Type B pancreatic cell (in vitro differentiated cells): ENCODE measurements at places on chromosomes 2 and 18.

- DNase-seq, result no peak
These were observed 3.5 kb upstream of the LBX2 start for GRCh38 chr2:74502720-74503505.

GRCh38 chr2:112166806-112167499 lies 28.8 kb downstream of the FBLN7 start:
- no peak for DNase-seq

- DNase-seq, result no peak
These were observed 365.4 kb upstream of the RGPD4 start for GRCh38 chr2:107461301-107461700.

- peak; percentile 48 for DNase-seq
These were observed 73.1 kb downstream of the RTP5 start for GRCh38 chr2:241942416-241943208.

GRCh38 chr2:235630718-235631296 lies 137.0 kb downstream of the AGAP1 start:
- DNase-seq, result no peak

DNA sequence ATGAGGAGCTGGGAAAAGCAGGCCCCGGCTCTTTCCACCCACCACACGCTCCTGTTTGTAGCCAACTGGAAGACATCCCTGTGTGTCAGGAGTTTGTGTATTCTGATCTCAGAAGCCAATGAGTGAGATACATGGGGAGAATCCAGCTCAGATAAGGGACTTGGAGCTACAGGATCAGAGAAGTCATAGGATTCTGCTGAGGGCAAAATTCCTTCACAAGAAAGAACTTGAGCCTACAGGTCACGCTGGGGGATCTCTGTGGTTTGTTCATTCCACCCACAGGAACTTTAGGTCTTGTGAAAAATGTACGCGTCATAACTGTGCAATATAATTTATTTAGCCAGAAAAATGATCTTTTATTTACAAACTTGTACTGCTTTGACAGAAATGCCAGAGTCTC lies 80.1 kb upstream of the SMIM21 start:
- DNase-seq, result no peak

DNA sequence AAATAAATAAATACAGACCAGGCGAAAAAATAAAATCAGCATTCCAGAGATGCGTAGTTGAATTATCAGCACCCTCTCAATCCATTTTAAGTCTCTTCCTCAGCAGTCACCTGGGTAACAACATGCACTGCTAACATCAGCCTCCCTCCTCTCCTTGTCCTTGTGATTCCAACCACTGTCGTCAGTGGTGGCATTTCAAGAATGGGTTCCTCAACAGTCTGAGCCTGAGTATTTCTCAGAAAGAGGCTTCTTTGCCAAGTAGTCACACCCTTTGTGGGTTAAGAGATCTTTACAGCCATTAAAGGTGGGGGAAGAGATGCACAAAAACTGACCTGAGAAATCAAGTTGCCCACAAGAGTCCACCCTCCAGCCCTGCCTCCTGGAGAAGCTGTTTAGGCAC lies 39.0 kb downstream of the NOL10 start:
- DNase-seq, result no peak

DNA sequence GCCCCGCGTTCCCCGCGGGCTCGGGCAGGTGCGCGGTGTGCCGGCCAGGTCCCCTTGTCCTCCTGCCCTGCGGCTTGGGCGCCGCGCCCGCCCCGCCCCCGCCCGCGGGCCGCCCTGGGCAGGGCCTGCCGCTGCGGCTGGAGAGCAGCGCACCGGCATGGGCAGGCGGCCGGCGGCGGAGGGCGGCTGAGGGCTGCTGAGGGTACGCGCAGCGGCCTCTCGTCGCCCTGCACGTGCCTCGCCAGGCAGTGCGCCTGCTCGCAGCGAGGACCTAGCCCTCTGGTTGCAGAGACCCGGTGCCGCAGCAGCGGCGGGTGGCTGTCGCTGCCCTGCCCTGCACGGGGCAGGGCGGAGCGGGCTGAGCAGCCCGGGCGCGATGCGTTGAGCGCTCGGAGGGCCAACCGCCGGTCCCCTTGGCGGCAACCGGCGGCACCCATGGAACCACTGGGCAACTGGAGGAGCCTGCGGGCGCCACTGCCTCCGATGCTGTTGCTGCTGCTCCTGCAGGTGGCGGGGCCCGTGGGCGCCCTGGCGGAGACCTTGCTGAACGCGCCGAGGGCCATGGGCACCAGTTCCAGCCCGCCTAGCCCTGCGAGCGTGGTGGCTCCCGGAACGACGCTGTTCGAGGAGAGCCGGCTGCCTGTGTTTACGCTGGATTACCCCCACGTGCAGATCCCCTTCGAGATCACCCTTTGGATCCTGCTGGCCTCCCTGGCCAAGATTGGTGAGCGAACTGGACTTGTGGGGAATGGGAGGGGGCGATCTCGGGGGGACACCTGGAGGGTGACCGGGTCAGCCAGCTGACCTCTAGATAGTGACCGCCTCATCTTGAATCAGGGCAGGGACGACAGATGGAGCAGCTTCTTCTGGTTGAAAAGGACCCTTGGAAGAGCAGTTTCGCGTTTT lies at the start of gene SLC9A2:
Gene SLC9A2, plus strand, starts transcription at position 140 of the 906 bp plus-strand sequence. Its CDS starts 296 bp downstream, at position 436.
- DNase-seq, result peak; percentile 68

- DNase-seq, result no peak
These were observed 282.1 kb upstream of the HS6ST1 start for GRCh38 chr2:128600581-128601297.

DNA sequence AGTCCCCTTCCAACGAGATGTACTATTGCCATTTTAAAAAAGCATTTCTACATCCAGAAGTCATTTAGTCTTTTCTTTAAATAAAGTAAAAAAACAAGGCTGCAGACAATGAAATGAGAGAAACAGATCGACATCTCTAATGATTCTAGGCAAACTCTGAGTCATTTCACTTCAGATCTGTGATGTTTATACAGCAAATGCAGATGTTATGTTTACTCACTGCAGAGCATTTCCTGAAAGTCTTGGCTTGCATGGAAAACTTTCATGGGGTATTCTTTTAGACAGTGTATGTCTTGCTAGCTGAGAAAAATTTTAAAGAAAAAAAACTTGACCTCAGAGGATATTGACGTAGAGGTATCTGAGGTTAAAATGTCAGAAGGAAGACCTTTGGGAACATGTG lies 797.4 kb downstream of the CNTNAP5 start:
- no peak for DNase-seq

- DNase-seq, result no peak
These were observed 7.6 kb upstream of the TMEM185B start for GRCh38 chr2:120230515-120231471.

DNA sequence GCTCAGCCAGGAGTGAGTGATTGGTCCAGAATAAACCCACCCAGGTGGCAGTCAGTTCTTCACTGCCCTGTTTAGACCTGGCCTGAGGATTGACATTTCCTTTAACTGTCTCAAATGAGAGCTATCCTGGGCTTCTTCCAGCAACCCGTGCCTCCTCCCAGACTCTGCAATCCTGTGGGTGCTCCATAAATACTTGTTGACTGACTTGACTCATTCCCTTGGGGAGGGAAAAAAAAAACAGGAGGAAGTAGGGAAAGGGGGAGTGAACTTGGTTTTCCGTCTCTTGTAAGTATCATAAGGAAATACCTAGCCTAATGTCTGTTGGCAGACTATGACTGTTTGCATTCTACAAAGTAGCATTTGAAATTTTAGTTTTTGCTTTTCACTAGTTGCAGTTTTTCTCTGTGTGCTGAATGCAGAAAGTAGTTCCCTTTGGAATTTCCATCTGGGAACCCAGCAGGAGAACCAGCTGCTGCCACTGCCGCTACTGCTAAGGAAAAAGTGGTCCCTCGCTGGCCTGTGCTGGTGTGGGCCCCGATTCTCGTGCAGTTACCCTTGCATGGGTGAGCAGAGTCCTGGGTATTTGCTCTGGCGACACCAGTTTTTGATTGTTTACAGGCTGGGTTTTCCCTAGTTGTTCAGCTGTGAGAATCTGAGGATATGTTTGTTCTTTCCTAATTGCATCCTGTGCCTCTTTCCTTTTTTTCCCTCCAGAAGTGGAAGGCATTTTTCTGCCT lies 78.8 kb downstream of the TGOLN2 start:
- no peak for DNase-seq

DNA sequence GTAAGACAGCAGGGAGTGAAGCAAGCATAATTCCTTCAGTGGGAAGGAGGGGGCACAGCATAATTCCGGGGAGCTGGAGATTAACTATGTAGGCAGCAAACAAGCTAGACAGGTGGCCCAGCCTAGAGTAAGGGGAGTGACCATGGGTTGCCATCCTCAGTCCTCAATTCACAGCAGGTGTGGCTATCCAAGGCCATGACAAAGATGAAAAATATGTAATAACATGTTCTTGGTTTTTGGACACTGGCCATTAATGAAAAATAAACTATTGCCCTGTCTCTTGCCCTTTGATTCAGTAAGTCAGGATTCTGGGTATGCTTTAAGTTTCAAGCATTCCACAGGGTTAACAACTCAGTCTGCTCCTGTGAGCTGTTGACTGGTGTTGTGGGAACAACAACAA lies 65.0 kb downstream of the CYP1B1 start:
- DNase-seq, result no peak

DNA sequence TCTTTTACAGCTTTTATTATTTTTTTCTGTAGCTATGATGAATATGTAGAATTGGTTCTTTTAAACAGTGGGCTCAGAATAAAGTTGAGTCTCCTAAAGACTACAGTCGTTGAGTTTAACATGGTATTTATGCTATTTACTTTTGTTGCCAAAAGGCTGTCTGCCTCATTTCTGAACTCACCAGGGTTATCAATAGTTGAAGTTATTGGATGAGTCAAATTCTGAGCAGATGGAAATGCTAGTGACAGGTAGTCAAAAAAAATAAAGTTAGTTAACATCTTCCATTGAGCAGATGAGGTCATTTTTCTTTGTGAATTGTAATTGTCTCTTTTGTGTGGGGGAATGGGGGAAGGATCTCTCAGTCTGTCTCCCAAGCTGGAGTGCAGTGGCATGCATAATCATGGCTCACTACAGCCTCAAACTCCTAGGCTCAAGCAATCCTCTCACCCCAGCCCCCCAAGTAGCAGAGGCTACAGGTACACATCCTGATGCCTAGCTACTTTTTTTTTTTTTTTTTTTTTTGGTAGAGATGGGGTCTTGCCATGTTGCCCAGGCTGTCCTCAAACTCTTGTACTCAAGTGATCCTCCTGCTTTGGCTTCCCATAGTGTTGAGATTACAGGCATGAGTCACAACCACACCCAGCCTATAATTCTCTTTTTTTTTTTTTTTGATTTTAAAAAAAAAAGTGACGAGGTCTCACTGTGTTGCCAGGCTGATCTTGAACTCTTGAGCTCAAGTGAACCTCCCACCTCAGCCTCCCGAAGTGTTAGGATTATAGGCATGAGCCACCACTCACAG lies 8.9 kb downstream of the PAPOLG start:
- DNase-seq, result no peak

DNA sequence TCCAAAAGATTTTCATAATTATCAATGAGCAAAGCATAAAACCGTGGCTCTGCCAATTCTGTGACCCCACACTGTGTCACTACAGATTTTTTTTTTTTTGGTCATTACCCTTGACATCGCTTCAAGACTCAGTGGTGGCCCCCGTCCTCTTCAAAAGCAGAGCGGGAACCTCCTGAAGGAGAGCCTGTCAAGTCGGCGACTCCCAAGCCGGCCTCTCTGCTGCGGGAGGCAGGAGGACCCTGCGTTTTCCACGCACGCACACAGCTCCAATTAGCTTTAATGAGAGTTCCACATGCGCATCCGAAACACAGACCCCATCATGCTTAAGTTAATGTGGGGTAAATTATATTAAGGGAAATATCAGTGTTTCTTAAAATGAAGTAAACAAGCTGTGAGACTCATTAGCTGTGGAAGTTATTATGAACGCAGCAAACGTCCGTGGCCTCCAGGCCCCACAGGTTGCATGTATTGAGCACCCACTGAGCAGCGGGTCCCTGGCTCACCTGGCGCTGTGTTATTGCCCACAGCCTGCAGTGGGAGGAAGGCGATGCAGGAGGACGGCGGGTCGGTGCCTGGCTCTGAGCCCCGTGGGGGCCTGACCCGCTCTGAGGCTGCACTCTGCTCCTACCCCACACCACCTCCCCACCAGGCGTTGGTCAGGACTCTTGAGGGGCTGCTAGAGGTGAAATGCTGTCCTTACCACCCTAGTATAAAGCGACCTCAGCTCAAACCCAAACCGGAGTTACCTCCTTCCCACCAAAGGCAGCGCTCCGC lies 181.0 kb upstream of the SALL3 start:
- no peak for DNase-seq
